ENCODE measurements at places on chromosomes 6 and 20.

- no peak for DNase-seq
These were observed 16.7 kb downstream of the TULP4 start for GRCh38 chr6:158328952-158329351.

GRCh38 chr6:67935976-67936477 is 699.1 kb upstream of the ADGRB3 start:
- DNase-seq: no peak

GRCh38 chr6:161694995-161695394 is 421.1 kb upstream of the AGPAT4 start:
- no peak for DNase-seq

DNA sequence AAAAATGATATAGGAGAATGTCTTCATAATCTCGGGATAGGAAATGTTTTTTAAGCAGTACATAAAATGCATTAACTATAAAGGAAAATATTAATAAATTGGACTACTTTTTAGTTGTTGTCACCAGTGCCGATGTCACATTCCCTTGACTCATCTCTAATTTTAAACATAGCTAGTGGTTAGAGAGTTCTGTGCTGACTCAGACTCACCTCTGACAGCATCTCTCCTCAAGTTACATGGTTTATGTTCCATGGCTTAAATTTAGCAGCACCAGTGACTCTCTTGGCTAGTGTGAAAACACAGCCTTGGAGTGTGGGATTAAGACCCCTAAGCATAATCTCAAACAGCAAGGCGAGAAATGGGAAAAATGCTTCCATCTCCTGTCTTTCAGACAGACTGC is 311.8 kb upstream of the MMS22L start:
- DNase-seq: no peak

- peak; percentile 37 for DNase-seq
These were observed 24.5 kb downstream of the ACSS1 start for GRCh38 chr20:25033265-25033923.

- peak; percentile 14 for DNase-seq
These were observed 127.0 kb downstream of the UST start for GRCh38 chr6:148873868-148874267.

DNA sequence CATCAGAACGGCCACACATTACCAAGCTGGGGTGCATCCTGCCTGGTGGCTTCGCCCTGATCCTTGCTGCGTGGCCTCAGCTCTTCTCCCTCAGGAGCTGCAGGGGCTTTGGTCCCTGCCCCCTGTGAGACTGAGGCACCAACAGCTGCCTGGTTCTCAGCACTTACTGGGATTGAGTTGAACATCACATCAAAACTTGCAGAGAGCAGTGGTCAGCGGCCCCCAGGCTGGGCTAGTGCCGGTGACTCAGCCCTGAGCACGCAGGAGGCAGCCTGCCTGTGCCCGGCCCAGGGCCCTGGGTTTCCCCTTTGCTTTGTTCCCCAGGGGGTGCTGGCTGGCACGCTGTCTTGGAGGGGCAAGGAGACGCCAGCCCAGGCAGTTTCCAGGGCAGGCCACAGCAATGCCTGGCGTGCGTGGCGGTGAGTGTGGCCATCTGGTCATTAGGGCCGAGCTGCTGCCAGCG is 63.3 kb downstream of the DLL1 start:
- no peak for DNase-seq
